ENCODE measurements at places on chromosomes 16 and 17.

- peak; percentile 47 for DNase-seq
Measured at GRCh38 chr17:21460358-21460757, 84.2 kb downstream of the KCNJ12 start.

- DNase-seq, result peak; percentile 56
Measured at GRCh38 chr17:71790791-71791190, 330.0 kb upstream of the SOX9 start.

DNA sequence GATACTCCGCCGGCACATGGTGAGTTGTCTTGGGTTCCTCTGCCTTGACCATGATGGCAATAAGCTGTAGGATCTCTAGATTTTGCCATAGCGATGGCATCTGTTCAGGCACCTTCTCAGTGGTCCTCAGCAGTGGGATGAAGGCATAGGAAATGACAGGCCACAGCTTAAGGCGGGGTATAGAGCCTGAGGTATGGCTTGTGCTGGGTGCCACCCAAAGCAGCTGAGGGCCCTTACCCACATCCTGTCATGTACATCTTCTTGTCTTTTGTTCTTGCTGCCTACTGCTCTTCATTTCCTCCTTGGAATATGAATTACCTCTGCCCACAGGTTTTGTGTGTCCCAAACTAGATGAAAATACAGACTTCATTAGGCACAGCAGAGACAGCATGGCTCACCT is 29.5 kb downstream of the KAT7 start:
- no peak for DNase-seq

DNA sequence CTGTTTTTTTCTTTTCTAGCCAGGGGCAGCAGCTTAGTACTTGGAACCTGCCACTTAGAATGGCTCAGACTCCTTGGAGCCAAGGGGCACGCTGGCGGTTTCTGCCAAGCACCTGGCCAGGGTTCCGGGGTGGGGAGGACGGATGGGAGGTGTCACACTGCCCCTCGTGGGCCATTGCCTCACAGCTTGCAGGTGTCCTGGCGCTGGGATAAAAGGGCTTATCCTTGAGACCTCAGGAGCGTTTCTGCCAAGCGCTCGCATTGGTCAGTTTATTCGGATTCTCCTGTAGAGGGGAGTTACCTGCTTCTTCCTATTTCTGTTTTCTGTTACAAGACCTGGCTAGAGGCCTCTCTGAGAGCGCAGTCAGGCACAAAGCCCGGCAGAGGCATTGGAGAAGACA is 234.6 kb downstream of the MSI2 start:
- DNase-seq, result no peak

DNA sequence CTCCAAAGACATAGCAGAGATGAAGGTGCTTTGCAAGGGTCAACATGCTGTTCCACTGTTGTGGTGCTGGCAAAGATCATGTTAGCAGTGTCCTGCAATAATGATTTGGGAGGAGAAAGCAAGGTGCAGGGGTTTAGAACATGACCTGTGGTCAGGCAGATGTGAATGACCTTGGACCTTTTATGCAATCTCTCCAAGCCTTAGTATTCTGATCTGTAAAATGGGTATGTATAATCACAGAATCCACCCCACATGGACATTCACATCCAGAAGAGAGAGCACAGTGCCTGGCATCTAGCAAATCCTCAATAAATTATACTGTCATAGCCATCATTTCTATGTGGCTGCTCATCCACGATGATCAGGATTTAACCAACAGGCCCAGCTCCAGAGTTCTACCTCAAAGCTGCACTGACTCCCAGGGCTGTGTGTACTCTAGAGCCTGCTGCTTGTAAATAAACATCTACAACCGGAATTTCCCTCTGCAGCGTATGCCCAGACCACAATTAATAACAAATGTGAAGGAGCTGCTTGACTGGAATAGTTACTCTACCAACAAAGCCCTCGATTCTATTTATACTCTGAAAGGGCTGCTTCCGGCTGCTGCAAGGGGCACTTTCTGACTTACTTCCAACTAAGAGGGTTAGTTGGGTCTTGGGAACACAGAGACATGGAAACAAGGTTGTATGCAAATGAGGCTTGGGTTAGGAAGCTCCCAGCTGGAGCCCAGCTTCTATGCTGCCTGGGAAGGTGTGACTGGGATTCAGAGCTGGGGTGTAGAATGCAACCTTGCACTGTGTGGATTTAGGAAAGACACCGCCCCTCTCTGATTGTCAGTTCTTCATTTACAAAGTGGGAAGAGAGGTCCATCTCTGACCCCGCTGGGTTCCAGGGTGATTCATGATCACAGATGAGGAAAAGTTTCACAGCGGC is 265.2 kb downstream of the XYLT1 start:
- no peak for DNase-seq

All from HT1080 (cell line).